NK-92 treated with Interleukin-12 subunit alpha and Interleukin-12 subunit beta, amount 100 ng/mL, for 24 hours (cell line): ENCODE measurements at places on chromosomes 13 and 19.

DNA sequence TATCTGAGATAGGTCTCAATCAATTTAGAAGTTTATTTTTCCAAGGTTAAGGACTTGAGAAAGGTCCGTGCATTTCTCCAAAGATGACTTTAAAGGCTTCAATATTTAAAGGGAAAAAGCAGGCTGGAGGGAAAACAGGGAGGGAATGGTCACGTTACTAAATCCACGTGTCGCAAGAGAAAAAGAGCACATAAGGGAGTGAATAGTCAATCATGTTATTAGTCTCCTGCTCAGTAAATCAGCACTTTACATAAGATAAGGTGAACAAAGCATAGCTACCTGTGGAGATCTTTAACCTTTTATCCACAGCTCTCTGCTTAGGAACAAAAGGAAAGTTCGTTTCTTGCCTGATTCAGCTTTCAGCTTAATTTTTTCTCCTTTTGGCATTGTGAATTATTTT, 31.3 kb upstream of the LSM14A start:
- DNase-seq: no peak

- no peak for DNase-seq
These were observed 169.7 kb downstream of the KLF5 start for GRCh38 chr13:73228546-73228945.

DNA sequence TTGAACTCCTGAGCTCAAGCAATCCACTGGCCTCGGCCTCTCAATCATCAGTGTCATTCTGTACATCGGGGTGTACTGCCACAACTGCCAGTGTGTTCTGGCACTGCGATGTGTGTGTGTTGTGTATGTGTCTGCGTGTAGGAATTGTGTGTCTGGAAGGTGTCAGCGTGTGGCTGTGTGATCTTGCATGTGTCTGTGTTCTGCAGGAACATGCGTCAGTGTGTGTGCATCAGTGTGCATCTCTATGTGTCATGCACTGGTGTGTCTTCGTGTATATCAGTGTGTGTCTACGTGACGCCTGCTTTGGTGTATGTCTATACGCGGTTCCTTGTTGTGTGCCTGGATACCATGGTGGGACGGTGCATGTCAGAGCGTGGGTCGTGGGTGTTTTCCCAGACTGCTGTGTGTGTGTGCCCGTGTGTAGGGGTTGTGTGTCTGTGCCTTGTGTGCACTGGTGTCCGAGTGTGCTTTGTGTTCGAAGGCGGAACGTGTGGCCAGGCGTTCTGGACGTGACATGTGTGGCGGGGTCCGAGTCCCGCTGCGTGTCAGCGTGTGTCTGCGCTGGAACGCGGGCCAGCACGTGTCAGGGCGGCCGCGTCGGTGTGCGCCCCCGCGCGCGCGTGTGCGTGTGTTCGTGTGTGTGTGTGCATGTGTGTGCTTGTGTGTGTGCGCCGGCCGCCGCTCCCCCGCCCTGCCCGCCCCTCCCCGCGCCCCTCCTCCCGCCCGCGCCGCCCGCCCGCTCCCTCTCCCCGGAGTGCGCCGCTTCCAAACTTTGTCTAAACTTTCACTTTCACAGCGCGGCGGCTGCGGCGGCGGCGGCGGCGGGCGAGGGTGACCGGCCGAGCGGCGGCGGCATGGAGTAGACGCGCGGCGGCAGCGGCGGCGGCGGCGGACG, at the start of gene NFIX:
Gene NFIX (plus strand): TSS at position 775 of the 895 bp plus-strand sequence. CDS start 363 bp downstream, outside the sequence.
- DNase-seq: no peak

- DNase-seq: no peak
These were observed 78.8 kb upstream of the TMTC4 start for GRCh38 chr13:100753376-100753775.

GRCh38 chr13:73492811-73493210, 434.0 kb downstream of the KLF5 start:
- no peak for DNase-seq

GRCh38 chr19:4814625-4815425, 16.7 kb downstream of the TICAM1 start:
- DNase-seq: no peak

DNA sequence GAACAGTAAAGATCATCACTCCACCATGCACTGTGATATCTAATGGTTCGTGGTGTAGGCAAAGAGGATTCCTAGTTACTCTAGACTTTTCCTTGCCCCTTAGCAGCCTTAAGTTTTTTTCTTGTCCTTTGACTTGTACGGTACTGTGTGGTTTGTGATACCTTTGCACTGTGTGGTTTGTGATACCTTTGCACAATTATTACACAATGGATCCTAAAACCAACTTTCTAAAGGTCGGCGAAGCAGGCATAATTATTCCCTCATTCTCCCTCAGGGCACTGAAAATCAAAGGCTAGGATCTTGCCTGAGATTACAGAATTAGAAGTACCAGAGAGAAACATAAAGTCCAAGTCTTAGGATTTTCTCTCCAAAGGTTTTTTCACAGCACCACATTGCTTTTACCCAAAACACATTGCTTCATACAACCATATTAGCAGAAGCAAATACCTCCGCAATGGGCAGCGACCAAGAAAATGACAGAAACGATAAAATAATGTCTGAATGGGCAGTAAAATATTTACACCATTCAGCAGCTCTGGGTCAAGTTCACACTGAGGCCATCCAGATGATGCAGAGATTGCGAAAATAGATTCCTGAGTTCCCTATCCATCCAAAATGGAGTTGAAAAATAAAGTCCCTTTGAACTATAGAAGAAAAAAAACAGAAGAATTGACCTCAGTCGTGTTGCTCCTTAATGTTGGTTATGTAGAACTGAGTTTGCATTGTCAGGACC, 106.4 kb downstream of the FGF14 start:
- DNase-seq: no peak

GRCh38 chr13:32264407-32264806, 50.8 kb downstream of the ZAR1L start:
- no peak for DNase-seq

DNA sequence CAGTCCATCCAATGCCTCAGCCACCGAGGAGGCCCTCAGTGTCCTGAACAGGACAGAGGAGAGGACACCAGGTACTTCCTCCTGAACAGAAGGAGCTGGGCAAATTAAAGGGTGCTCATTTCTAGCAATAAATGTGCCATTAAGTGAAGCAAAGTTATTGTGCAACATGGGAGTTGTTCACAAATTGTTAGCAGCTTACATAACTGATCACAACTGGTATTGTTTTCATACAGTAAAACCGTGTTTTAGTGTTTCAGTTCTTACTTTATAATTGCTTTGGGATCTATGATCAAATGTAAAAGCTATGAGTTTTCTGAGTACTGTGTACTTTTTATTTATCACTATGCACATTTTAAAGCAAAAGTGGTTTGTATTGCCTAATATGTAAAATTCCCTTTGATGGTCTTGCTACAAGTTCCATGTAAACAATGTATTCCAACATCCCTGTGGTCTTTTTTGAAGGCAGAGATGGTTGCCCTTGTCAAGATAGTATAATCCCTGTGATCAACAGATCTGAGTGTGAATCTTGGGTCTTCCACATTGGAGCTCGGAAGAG, 263.1 kb downstream of the FGF14 start:
- no peak for DNase-seq

DNA sequence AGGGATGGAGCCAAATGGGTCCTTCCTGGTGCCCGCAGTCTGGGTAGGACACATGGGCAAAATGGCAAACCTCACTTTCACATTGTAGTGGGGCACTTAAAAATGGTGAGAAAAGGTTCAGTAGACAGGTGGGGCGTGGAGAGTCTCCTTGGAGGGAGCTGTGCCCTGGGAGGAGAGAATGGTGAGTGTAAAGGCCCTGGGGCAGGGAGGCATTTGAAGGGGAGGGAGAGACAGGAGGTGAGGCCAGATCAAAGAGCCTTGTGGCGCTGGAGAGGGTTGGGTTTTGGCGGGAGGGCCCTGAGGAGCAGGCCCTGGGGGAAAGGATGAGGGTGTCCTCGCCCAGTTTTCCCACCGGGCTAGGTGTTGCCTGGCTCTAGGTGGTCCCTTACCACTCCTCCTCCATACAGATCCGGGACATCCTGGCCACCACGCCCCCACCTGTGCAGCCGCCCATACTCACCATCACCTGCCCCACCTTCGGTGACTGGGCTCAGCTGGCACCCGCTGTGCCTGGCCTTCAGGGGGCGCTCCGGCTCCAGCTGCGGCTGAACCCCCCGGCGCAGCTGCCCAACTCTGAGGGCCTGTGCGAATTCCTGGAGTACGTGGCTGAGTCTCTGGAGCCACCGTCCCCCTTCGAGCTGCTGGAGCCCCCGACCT, 6.3 kb downstream of the MAP1S start:
- DNase-seq: no peak

DNA sequence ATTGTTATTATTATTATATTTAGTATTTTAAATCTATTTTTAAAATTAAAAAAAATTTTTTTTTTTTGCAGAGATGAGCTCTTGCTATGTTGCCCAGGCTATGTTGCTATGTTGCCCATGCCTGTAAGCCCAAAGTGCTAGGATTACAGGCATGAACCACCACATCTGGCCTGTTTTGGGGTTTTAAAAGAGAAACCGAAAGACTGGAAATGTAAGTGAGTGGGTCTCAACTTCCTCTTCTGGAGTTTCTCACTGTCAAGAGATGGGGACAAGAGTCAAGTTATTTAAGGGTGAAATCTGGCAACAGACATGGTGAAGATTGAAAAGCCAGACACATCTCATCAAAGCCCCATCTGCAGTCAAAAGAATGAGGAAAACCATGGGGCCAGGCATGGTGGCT, 4.2 kb upstream of the OR7G3 start:
- DNase-seq: no peak

DNA sequence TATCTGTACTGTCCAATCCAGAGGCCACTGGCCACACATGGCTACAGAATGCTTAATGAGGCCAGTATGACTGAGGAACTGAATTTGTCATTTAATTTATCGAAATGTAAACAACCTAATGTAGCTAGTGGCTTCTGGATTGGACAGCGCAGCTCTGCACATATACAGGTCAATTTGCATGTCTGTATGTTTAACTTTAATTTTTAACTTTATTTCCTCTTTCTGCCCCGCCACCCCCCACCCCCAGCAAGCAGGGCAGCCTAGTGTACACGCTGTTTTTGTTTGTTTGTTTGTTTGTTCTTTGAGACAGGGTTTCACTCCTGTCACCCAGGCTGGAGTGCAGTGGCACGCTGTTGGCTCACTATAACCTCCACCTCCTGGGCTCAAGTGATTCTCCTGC, 15.5 kb downstream of the ZSWIM9 start:
- no peak for DNase-seq

DNA sequence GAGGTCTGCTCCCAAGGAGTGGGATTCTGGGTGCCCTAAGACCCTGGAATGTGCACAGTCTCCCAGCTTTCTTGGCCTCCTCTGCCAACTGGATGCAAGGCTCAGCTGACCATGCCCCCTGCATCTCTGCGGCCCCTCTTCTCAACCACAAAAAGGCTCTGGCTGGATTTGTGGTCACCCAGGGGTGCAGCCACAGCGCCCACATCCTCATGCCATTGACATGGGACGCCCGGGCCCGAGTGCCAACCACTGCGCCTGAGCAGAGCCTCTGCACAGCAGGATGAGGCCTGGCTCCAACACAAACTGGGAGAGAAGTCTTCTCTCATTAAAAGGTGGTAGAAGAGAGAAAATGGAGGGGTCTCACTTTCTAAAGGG, 103.5 kb downstream of the FOXO1 start:
- no peak for DNase-seq

DNA sequence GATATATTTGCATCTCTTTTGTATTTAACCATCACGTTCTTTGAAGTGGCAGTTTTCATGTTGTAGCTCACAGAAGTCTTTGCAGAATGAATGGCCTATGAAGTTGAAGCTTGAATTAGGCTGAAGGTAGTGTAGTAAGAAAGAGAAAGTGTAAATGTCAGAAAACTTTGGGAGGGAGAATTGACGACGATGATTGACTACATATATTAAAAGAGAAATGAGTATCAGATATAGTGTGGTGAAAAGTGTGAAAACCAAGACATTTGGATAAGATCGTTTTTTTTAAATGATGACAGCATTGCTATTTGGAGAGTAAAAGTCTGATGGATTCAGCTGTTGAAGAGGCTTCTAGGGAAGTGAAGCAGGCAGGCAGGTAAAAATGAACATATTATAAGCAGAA, 14.6 kb upstream of the GPC5 start:
- no peak for DNase-seq
